Hematopoietic multipotent progenitor cell (in vitro differentiated cells): ENCODE measurements at places on chromosomes 5 and 9.

DNA sequence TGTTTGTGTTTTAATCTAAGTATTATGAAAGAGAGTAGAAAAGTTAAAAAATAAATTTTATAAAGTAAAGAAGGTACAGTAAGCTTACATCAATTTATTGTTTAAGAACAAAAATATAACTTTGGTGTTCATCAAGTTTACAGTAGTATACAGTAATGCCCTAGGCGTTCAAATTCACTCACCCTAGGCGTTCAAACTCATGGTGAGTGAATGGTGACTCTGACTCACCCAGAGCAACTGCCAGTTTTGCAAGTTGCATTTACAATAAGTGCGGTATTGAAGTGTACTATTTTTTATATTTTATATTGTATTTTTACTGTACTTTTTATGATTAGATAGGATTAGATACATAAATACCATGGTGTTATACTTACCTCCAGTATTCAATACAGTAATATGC, 421.3 kb downstream of the CDH12 start:
- DNase-seq: no peak

- DNase-seq: no peak
Measured at GRCh38 chr5:151637676-151638075, 46.5 kb upstream of the FAT2 start.

GRCh38 chr5:157497875-157498611, 38.0 kb downstream of the NIPAL4 start:
- DNase-seq: no peak

GRCh38 chr5:133360693-133361472, 251.5 kb downstream of the FSTL4 start:
- DNase-seq: no peak

DNA sequence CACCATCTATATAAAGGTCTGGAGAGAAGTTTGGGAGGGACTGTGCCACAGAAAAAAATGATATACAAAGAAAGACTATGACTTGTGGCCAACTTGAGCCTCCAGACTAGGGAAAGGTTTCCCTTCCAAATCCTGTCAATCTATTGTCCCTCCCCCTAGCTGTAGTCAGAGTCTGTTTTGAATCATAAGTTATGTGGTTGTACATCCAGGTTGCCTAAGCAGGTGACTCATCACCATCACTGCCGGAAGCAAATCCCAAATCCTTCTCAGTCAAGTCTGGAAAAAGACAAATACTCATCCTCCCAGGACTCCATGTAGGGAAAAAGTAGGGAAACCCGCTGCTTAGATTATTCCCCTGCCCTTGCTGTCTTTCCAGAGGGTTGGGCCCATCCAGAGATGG, 235.7 kb downstream of the CDK5RAP2 start:
- no peak for DNase-seq

- DNase-seq: no peak
Measured at GRCh38 chr5:168808051-168808616, 229.0 kb upstream of the PANK3 start.

- peak; percentile 22 for DNase-seq
Measured at GRCh38 chr5:6745706-6746222, 32.5 kb downstream of the TENT4A start.

DNA sequence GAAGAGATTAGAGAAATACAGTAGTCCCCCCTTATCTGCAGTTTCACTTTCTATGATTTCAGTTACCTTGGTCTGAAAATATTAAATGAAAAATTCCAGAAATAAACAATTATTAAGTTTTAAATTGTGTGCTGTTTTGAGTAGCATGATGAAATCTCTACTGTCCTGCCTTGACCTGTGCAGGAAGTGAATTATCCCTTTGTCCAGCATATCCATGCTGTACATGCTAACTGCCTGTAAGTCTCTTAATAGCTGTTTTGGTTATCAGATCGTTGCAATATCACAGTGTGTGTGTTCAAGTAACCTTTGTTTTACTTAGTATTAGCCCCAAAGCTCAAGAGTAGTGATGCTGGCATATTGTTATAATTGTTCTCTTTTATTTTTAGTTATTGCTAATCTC, 11.2 kb upstream of the JAK2 start:
- DNase-seq: no peak

DNA sequence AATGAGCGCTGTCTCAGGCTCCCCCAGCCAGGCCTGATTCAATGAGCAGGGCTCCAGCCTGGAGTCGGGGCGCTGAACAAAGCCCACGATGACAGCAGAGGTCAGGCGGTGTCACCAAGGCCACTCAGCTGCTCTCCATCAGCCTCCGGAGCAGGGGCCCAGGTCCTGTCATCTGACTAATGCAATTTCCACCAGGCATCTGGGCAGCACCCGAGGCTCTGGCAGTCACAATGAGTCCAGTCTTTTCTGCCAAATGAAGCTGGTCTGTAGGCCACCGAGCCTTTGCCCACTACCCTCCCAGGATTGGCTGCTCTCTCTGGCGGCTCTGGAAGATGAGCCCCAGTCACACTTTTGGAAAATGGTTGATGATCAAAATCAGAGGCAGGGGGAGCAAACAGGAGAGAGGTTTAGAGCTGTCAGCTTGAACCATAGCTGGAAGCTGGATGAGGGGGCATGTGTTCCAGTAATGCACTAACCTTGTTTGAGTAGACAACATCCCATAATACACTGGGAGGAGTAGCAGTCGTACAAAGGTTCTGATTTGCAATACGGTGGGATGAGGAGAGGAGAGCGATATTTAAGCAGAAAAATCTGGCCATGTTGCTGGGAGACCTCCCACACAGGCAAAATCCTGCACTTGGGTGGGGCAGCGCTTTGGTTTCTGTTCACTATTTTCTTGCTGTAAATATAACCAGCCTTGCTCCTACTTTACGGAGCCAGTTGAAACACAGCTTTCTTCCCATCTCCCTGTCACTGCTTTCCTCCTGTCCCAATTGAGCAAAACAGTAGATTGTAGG, 306.4 kb upstream of the PANK3 start:
- no peak for DNase-seq

- DNase-seq: no peak
Measured at GRCh38 chr9:109771796-109772531, 8.0 kb upstream of the PALM2AKAP2 start.

DNA sequence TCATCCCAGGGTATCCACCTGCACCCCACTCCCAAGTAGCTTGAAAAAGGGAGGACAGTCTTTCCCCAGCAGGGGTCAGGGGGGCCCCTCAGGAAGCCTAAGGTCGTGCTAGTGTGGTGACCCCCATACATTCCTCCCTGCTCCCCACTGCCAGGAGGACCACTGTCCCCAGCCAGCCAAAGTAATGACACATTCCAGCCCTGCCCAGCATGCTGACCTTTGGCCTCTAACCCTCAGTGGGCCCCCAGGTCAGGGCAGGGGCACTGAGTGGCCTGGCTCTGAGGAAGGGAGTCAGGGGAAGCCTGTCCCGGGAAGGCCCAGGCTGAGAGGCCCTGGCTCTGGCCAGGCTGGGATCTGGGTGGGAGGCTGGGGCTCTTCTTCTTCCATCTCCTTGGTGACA, 8.8 kb downstream of the CPLX2 start:
- DNase-seq: no peak

- peak; percentile 44 for DNase-seq
Measured at GRCh38 chr9:77455312-77455927, 192.7 kb downstream of the GNA14 start.

- DNase-seq: no peak
Measured at GRCh38 chr5:54296386-54296785, 14.0 kb downstream of the ARL15 start.
